ENCODE measurements at places on chromosomes 2 and 18.
A peak's percentile ranks its signal among the peaks of the same experiment; 100 is the strongest.

DNA sequence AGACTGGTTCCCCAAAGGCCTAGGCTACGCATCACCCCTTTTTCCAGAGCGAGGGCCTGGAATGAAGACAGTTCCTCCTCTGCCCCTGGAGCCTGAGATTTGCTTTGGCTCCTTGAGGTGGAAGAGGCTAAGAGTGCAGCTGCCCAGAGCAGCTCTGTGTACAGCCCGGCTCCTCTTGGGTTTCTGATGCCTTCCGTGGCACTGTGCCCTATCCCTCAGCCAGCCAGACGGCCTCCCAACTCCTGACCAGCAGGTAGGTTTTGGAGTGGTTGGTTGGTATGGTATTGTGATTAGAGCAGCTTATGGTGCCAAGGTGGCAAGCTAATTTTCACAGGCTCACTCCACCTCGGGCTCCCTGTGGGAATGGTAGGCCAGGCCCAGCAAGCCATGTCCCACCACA is 112.2 kb downstream of the TANC1 start:
- no peak for DNase-seq

DNA sequence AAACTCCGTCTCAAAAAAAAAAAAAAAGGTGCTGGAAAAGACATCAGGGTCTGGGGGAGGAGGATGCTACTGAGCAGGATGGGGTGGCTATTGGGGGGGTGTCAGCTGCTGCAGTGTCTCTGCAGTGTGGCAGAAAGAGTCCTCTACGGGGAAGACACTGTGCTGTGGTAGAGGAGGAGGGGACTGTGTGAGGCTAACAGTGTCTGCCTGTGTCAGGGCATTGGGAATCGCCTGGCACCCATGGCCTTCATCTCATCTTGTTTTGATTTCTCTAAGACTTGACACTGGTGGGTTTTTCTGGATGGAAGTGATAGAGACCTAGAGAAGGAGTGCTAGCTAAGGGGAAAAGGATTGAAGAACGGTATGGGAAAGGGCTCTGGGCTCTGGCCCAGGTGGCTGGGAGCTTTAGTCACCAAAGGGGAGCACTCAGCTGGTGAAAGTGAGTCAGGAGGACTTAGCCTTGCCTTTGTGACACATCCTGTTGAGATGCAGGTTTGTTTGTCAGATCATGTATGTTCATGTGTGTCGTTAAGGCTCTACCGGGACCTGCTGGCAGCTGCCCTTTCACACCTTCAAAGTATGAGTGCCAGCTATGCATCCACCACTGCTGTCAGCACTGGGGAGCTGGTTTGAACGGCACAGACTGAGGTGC is 58.0 kb downstream of the FARP2 start:
- no peak for DNase-seq

DNA sequence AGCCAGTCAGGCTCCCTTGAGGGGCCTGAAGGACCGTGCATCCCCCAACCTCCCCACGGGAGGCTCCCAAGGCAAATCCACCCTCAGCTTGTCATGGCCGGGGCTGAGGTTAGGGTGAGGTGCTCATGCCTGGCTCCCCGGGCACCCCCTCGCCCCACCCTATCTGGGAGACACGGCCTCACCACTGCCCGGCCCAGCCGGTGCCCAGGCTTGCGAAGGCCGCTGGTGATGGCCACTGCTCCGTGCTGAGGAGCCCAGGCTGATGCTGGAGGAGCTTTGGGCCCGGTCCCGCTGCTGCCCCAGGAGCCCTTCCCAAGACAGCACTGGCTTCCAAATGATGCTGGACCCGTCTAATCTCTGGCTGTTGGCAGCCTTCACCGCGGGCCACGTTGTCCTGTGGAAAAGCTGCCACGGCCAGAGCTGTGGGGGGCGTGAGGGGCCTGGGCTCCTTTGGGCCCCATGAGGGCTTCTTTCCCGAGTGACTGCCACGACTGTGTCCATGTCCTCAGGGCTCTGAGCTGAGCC is 135.7 kb upstream of the CTDP1 start:
- DNase-seq: no peak

- peak; percentile 14 for DNase-seq
Measured at GRCh38 chr18:39698436-39698835, 2132.8 kb upstream of the CELF4 start.

DNA sequence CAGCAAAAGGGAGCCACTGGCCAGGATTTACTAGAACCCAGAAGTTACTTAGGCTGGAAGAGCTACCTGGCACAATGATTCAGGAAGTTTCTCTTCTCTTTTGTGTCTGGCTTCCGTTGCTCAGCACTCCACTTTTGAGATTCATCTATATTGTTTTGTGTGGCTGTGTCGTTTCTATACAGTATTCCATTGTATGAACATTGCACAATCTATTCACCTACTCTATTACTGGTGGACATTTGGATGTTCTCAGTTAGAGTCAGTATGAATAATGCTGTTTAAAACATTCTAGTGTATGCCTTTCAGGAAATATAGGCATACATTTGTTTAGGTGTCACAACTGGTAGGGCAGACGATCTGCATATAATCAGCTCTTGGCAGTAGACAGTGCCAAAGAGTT is 36.3 kb upstream of the EPHA4 start:
- DNase-seq: no peak

DNA sequence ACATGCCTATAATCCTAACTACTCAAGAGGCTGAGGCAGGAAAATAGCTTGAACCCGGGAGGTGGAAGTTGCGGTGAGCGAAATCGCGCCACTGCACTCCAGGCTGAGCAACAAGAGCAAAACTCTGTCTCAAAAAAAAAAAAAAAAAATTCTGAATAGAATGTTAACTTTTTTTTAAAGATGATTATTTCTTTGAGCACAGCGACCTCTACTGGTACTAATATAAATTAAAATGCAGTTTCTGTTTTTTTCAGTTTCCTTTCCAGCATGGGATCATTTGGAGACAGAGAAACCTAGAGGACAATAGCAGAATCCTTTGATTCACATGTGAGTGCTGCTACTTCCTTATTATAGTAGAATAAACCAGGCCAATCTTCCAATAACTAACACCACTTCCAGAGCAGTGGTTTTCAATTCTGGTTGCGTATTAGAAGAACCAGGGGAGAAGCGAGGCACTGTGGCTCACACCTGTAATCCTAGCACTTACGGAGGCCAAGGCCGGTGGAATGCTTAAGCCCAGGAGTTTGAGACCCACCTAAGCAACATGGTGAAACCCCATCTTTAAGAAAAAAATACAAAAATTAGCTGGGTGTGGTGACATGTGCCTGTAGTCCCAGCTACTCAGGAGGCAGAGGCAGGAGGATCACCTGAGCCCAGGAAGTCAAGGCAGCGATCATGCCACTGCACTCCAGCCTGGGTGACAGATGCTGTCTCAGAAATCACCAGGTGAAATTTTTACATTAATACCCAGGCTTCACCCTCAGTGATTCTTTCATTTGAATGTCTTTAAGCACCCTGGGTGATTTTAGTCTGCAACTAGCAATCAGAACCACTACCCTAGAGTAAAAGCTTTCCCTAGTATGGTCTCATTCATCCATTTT is 10.1 kb downstream of the SRSF7 start:
- peak; percentile 21 for DNase-seq

- DNase-seq: no peak
Measured at GRCh38 chr2:196598846-196599245, 40.7 kb upstream of the CCDC150 start.

DNA sequence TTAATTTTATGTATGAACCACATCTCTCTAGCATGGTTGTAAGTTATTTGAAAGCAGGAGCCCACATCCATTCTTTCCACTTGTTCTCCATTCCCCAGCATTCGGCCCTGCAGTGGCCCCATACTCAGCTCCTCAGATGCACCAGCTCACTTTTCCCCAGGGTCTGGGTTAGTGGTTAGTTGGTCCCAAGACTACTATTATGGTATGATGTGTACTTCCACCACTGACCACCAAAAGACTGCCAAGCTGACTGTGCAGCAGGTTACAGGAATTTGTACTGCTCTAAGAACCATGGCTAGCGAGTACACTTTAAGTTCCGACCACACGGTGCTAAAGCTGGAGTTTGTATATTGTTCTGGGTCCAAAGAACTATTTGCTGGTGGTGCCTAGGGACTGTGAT is 413.6 kb upstream of the TCF4 start:
- DNase-seq: no peak

- peak; percentile 100 for DNase-seq
Measured at GRCh38 chr2:238684362-238685326, 163.2 kb upstream of the TWIST2 start.

GRCh38 chr18:9140984-9141383 is 4.4 kb downstream of the ANKRD12 start:
- no peak for DNase-seq

DNA sequence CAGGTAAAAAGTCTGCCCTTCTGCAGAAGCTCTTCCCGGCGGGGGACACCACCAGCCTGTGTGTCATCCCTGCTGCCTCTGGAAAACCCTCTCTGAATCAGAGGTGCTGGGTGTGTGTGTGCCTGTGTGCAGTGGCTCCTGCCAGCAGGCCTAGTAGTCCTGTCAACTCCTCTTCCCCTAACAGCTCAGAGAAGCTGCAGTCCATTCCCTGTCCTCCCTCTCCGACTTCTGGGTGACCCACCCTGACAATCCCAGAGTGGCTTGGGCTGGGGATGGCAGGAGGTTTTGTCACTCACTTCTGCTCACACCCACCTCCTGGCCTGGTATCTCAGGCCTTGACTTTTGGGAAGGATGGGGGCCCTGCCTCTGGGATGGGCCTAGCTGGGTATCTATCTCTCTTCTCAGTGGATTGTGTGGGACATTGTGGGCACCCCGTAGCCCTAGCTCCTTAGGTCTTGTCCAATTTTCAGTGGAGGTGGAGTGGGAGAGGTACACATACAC is 2.3 kb downstream of the WNT10A start:
- DNase-seq: no peak

- DNase-seq: no peak
Measured at GRCh38 chr2:11579867-11580659, 46.2 kb downstream of the GREB1 start.

DNA sequence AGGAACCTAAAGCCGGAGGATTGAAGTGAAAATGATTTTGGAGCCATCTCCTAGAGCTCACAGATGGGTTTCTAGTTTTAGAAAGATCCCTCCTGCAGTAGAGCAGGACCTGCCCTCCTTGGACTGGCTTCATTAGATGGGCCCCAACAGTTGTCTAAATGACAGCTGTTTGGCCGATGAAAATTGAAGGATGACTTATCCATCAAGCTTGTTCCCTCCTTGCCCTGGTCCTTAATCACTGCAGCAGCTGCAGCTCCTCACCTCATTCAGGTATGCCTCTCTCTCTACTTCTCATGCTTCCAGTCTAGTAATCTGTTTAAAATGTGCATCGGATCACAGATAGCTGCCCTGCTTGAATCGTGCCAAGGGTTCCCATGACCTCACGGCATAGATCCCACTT is 677.6 kb downstream of the BCL11A start:
- no peak for DNase-seq

DNA sequence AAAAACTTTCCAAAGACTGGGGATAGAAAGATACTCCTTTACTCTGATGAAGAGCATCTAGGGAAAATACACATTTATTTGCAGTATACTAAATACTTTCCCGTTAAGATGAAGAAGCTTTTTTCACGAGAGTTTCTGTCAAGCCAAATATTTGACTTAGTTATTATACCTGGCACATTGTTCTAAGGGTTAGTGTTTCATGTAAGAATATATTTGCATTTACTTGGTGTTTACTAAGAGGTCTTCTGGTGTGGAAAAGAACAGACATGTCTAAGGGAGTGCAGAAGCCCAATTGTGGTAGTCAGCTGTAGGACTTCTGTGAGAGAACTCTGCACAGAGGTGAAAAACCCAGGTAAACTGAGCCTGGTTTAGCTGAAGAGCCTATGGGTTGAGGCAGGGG is 457.6 kb upstream of the SOX11 start:
- DNase-seq: no peak

- no peak for DNase-seq
Measured at GRCh38 chr2:205627085-205627484, 55.2 kb upstream of the NRP2 start.

- DNase-seq: no peak
Measured at GRCh38 chr18:42658171-42658570, 457.3 kb downstream of the RIT2 start.

- no peak for DNase-seq
Measured at GRCh38 chr2:121993682-121994081, 238.2 kb downstream of the TSN start.

- no peak for DNase-seq
Measured at GRCh38 chr2:234446404-234447076, 50.3 kb downstream of the ARL4C start.

- DNase-seq: peak; percentile 24
Measured at GRCh38 chr2:170030040-170030439, 147.9 kb upstream of the MYO3B start.

DNA sequence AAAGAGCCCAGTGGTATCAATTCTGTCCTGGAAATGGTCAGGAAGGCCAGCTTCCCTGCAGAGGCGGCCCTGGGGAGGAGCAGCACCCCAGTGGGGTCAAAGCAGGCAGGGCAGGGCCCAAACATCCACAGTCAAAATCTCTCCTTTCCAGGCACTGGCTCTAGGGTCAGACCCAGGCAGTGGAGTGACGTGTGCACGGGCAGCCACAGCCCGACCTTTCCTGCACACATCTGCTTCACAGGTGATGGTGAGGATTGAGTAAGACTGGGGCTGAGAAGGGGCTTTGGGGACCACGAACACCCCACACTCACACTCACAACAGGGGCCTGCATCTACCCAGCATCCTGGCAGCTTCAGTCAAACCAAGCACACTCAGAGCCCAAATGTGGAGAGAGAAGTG is 97.8 kb upstream of the GLI2 start:
- DNase-seq: no peak

DNA sequence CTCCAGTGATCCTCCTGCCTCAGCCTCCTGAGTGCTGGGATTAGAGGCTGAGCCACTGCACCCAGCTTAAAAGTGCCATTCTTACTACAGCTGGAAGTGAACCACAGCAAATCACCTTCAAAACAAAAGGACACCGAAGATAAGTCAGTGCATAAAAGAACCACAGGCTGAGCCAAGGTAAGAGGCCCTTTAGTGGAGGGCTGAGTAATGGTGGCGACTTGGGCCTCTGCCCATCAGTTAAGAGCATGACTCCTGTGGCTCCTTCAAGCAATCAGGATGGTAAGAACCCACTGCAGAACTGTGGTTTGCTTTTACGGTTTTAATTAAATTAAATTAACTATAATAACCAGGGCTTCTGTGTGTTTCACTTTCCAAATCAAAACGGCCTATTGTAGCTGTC is 75.1 kb downstream of the CTAGE1 start:
- no peak for DNase-seq

GRCh38 chr2:33378556-33379210 is 97.8 kb upstream of the RASGRP3 start:
- DNase-seq: peak; percentile 48

DNA sequence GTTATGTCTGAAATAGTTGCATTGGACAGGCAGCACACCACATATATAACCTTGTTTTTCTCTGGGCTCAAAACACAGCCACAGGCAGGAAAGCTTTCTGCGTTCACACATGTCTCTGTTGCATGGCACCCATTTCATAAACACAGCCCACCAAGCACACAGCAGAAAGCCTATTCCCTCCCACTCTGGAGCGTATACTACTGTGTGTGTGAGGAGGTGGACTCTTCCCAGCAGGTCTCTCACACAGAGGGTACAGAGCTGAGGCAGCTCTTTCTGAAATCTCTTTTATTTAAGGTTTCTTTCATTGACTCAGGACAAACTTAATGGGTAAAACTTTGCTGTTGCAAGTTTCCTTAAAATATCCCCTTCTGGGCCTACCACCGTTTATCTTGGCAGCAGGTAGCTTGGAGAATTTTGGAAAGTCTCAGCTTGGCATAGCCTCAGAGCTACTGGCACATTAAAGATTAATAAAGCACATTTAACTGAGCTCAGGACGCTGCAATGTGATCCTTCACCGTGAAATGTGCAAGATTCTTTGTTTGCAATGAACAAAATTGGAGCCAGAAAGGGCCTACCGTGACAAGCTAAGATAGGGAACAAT is 105.1 kb upstream of the NCKAP5 start:
- no peak for DNase-seq

- DNase-seq: no peak
Measured at GRCh38 chr2:23452853-23453420, 68.0 kb downstream of the KLHL29 start.
